ENCODE measurements at places on chromosomes 16 and 17. TPM values are rescaled to one million over a fixed set of nuclear protein-coding genes. Genes with fewer than 3 reads are reported as not detected.

DNA sequence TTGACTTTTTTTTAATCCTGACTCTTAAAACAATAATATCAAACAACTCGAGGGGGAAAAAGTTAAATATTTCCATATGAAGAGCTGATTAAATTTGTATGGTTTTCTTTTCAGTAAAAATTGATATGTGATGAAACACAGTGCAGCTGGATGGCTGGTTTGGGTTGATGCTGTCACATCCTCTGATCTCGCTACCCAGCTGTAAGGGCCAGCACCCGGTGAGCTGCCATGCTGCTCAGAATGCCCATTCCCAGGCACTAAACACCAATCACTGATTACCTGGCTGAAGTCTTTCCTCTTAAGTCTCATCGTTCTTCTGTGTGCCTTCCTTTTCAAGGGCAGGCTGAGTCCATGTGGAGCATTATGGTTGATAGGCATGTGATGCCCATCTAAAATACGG lies 234.3 kb downstream of the IRX3 start:
- no peak for DNase-seq

- DNase-seq: peak; percentile 57
These were observed 32.8 kb upstream of the ETV4 start for GRCh38 chr17:43578699-43579565.

GRCh38 chr16:50613281-50613963 lies 65.2 kb downstream of the NKD1 start:
- DNase-seq: no peak

Gene CYGB
- 17.8 TPM for total RNA-seq

Gene SLC6A4
- not detected for total RNA-seq

DNA sequence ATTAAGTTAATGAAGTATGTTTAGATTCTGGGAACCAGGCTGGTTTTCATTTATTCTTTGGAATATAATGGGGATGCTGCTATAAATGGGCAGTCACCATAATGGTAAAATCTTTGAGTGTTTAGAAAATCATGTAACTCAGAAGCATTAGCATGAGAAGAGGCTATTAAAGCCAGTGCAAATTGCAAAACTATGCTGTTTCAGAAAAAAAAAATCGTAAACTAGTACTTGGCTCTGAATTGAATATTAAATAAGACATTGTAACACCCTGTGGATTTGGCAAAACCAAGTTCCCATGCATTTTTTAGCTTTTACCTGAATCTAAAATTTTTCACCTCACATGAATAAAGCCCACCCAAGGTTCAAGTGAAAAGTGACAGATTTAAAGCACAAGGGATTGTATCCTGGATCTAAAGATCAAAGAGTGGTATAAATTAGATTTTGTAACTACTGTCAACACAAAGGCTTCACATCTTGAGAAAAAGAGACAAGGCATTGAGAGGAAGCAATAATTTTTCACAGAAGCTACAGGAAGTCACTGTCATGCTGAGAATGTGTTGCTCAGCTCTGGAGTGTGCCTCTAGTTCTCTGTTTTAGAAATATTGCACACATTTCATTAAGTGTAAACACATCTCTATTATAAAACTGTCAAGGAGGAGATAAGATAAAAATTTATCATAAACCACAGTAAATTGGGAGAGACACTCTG lies 142.2 kb downstream of the ABCA8 start:
- DNase-seq: no peak

Gene FOXJ1
- total RNA-seq: 0.14 TPM

- peak; percentile 19 for DNase-seq
These were observed 1.9 kb downstream of the CMC2 start for GRCh38 chr16:81004646-81005353.

Gene KPNA2
- total RNA-seq: 347 TPM

DNA sequence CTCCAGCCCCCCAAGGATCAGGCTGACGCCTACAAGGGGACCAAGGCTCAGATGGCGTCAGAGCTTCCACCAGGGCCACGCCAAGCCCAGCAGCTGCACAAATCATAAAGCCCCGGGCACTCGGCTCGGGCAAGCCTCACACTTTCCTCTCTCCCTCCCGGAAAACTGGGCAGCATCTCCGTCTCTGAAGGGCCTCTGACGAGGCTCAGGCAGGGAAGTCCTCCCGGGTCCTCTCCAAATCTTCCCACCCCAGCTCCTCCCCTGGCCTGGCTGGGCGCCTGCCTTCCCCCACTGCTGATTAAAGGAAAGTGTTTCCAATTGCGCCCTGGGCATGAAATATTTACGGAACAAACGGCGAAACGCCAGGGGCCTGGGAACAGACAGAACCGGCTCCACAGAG lies 38.5 kb downstream of the PIEZO1 start:
- no peak for DNase-seq

Measured in foreskin keratinocyte (primary cell).